Islet precursor cell (in vitro differentiated cells): ENCODE measurements at places on chromosomes 7 and 10.

DNA sequence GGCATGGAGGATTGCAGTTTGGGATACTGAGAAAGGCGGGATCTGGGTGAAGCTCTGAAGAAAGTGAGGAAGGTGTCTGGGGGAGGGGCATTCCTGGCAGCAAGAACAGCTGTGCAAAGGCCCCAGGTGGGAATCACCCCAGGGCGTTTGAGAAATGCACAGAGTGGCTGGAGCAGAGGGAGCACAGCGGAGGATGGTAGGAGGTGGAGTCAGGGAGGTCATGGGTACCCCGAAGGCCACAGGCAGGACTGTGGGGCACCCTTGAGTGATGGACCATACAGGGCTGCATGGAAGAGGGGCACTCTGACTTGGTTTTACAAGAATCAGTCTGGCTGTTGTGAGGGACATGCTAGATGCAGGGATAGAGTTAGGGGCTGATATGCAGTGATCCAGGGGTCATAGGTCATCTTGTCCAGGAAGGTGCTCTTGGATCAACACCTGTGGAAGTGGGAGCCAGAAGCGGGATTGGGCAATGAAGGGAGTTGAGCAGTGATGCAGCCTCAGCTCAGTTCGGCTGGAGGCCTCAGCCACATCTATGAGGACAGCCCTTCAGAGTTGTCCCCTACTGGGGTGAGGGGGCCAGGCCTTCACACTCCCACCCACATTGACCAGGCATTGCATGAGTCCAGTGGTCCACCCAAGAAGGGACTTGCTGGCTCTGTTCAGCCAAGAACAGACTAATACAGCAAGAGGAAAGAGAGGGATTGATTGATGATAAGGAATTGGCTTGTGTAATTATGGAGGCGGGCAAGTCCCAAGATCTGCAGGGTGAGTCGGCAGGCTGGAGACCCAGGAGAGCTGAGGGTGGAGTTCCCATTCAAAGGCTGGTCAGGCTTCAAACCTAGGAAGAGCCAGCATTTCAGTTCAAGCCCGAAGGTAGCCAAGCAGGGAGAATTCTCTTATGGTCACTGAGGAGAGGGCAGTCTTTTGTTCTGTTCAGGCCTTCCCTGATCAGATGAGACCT is 48.7 kb downstream of the TSPAN15 start:
- DNase-seq: peak; percentile 47

DNA sequence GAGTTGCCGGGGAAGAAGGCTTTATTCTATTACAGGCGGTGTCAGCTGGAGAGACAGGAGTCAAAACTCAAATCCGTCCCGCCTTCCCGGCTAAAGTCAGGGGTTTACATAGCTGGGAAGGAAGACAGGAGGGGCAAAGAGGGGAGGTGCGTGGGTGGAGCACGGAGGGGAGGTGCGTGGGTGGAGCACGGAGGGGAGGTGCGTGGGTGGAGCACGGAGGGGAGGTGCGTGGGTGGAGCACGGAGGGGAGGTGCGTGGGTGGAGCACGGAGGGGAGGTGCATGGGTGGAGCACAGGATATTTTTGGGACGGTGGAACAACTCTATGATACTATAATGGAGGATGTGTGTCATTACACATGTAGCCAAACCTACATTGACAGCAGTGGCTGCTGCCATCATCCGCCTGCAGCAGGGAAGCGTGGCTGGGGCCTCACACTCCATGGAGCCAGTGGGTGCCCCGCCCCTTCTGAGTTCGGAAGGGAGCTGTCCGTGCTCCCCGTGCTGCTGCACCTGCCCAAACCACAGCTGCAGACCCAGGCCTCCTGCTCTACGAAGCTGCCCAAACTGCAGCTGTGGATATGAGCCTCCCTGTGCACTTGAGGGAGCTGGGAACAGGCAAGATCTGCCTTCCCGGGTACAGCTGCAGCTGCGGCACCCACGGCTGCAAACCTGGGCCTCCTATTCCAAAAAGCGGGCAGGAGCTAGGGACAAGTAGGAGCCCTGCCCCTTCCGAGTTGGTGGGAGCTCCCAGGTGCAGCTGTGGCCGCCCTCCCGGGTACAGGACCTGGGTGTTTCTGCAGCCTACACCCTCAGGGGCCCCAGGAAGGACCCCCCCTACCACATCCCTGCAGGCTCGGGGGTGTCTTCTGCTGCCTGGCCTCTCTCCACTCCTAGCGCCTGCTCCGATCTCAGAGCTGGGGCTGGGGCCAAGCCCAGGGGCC is 119.4 kb downstream of the DYNC2I1 start:
- no peak for DNase-seq

GRCh38 chr10:124388823-124389612 is 29.7 kb downstream of the OAT start:
- peak; percentile 91 for DNase-seq

GRCh38 chr10:24989867-24990266 is 26.1 kb downstream of the ENKUR start:
- no peak for DNase-seq

DNA sequence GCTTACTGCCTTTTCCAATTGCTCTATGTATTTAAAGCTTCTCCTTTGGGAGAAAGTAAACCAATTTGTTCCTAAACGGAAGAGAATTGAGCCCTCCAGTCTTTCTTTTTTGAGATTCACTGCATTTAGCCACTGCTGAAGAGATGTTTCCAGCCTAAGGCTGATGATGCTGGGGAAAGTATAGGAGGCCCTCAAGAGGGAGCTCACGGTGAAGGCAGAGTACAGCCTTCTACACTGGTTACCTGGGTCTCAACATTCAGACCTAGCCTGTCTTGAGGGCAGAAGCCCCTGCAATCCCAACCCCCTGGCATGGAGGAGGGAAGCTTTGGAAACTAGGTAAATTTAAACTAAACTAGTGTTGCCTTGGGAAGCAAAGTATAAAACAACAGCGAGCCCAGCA is 316.7 kb upstream of the TPK1 start:
- DNase-seq: no peak

DNA sequence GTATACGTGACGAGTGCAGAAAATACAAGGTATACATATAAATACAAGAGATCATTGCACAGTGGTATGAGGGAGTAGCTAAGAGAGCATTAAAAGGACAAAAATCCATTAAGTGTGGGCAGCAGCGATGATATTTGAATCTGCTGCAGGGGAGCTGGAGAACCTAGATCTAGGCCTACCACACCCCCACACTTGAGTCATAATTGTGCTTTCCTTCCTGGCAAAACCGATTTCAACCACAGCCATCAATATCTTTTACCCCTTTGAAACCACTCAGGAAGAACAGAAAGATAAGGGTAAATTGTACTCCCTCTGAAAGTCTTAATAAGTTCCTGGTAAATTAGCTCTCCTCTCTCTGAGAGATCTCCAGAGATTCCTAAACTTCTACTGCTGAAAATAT is 345.0 kb downstream of the SORCS1 start:
- DNase-seq: no peak

DNA sequence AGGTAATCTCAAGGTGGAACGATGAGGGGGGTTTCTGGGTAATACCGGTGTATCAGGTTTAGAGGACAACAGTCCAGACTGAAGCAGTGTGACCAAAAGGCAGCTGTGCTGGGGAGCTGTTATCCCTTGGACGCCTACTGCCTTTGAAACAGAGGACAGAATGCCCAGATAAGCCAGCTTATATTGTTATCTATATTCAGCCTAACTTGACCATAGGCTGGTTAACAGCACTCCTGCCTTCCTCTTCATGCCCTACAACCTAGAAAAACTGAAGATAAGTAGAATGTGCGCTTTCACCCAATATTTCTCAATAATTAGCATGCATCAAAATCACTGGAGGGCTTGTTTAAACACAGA is 44.9 kb downstream of the IL6 start:
- no peak for DNase-seq

DNA sequence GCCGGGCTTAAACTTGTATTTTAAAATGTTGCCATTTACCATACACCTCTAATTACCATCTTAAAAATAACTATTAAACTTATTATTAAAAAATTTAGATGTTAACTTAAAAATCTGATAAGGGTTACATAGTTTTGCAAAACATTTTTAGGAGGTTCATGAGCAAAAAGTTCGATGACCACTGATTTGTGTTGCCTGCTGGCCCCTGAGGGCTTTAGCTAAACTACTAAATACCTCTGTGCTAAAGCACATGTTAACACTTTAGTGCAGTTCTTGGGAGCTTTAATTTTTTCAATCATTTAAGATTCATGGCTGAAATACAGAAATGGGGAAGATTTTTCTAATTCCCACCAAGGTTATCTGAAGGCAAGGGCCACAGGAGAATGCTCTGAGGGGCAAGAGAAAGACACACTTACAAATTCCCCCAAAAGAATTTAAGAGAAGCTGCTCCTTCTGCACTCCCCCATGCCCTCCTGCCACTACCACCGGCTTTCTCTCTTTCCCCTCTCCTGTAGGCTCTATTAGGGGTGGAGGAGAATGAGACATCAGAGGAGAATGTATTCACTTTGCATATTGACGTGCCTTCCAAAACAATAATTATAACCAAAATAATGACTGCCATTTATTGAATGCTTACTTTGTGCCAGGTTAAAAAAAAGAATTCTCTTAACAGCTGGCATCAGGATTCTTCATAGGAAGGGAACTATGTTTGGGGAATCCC is 106.2 kb downstream of the RTKN2 start:
- DNase-seq: no peak

DNA sequence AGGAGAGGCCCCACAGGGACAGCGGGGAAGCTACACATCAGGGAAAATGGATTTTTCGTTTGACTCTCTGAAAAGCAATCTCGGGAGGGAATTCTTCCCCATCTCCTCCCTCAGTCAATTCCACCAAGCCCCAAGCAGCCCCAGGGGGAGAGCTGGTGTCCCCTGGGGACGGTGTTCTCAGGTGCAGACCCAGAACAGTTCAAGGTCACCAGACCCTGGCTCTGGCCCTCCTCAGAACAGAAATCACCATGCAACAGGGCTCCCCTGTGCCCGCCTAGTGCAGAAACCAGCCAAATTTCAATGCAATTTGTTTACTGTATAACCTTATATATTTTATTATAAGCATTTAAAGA is 34.1 kb downstream of the GSDME start:
- no peak for DNase-seq

GRCh38 chr7:49669285-49669684 is 104.2 kb upstream of the VWC2 start:
- no peak for DNase-seq

- DNase-seq: no peak
Measured at GRCh38 chr7:130296221-130296951, 3.4 kb downstream of the CPA4 start.

DNA sequence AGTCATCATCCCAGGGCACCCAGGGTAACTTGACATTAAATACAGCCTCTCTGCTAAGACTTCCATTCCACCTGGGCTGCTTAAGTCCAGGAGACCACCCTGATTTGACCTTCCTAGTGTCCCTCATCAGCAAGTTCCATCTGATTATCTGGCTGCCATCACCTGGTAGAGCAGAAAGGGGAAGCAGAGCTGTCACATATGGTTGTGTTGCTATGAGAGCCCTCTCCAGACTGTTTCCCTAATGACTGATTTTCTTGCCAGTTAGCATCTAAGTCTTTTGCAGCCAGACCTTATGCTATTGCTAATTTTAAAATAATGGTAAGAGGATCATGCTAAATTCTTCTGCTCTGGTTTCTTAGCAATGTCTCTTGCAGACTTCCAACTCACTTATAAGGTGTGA is 38.7 kb downstream of the KCNH2 start:
- peak; percentile 14 for DNase-seq

DNA sequence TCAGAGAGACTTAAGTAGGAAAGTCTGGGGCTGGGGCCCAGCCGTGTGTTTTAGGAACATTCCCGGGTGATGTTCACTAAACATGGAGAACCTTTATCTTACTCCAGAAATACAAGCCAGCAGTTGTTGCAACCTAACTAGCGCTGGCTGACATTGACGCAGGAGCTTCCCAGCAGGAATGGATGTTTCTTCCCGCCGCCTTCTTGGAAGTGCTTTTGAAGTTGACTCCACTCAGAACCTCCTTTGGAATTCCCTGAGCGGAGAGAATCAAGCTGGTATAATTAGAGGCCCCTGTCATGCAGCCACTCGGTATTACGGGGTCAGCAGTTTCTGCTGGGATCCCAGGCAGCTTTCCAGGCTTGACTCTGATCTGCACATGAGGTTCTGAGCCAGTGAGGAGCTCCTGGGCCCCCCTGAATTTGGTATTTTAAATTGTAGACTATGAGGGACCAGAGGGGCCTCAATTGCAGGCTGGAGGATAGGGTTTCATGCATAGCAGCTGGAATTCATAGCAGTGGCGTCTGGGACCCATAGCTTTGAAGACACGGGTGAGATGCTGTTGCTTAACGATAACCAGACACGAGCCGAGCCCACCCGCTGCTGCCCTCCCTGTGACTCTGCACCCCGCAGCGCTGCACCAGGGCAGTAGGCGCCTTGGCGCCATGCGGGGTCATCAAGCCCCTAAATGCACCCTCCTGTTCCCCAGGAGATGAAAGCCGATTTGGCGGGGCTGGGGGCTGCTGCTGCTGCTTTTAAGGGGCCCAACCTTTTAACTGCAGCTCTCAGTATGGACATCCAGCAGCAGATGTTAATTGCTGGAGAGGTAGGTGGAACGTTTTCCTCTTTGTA is 61.8 kb downstream of the EEPD1 start:
- DNase-seq: peak; percentile 73

- DNase-seq: no peak
Measured at GRCh38 chr7:92058040-92058439, 76.2 kb downstream of the CYP51A1 start.

- no peak for DNase-seq
Measured at GRCh38 chr10:44258460-44259089, 126.3 kb downstream of the CXCL12 start.

DNA sequence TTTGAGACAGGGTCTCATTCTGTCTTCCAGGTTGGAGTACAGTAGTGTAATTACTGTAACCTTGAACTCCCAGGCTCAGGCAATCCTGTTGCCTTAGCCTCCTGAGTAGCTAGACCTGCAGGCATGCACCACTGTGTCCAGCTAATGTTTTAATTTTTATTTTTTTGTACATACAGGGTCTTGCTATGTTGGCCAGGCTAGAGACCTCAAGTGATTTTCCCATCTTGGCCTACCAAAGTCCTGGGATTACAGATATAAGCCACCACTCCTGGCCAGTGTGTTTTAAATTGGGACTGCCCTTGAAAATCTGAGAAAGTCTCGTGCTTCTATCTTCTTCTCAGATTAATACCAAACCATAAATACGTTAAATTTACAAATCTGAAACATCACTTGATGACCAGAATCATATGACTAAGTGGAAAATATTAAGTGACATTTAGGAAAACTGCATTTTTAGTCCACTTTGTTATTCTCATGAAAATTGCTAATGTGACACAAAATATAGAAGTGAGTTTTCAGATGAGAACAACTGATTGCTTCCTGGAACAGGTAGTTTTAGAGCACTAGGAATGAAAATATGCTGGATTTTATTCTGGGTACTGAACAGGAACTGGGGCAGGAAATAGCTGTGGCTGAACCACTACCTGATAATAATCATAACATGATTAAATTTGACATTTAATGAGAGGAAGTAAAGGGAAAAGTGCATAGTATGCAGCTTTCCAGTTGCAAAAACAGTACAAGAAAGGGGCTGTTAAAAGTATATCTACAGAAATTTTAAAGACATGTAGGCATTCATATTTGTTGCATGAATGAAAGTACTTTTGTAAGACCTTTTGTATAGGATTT is 4.2 kb downstream of the PHTF2 start:
- no peak for DNase-seq
